ENCODE measurements at places on chromosomes 2 and 18.

- DNase-seq: no peak
Observed at GRCh38 chr18:66136039-66136438, 385.2 kb downstream of the CDH7 start.

DNA sequence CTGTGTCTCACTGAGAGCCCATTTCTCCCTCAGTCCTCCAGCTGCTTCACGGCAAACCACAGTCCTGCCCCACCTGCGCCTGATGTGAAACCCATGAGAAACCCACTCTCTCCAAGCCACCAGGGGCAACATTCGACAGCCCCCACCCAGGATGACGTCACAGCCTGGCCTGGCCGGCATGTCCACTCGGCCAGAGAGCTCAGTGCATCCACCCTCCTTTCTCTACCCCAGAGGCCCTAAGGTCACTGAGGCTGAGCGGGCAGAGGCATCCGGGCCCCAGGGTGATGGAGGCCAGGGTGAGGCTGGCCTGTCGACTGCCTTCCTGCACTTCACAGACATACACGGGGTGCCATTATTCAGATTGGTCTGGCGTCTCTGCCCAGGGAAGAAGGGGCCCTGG, 402.7 kb upstream of the MYT1L start:
- DNase-seq: no peak

GRCh38 chr2:30331869-30332268, 100.5 kb downstream of the LBH start:
- DNase-seq: no peak

GRCh38 chr2:84486441-84487115, 27.5 kb upstream of the SUCLG1 start:
- no peak for DNase-seq

- DNase-seq: no peak
Observed at GRCh38 chr2:152730591-152731333, 12.3 kb downstream of the ARL6IP6 start.

DNA sequence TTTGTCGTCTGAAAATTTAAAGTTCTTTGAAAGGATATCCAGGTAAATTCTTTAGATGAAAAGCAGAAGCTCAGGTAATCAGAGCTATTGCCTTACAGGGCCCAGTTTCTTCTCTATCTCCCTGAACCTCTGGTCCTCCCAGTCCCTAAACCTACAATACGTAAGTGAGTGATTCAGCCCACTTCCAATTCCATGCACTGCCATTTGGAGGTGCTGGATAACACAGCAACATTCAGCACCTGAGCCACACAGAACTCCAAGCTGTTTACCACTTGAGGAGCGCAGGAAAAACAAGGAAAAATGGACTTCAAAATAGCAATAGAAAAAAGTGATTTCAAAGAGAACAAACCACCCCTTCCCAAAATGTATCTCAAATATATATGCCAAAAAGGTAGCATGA, 105.0 kb upstream of the DNAJC10 start:
- DNase-seq: no peak

DNA sequence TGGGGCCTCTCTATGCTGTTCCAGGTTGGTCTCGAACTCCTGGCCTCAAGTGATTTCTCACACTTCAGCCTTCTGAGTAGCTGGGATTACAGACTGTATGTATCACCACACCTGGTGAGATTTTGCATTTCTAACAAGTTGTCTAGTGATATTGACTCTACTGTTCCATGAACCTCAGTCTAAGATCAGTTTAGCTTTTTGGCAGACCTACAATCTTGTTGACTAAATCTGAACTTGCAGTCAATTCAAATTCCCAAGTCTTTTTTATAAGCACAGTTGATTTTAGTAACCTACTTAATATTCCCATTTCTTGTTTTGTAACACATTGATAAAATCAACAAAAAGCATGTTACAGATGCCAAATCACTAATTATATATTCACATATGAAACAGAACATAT, 266.1 kb upstream of the CYP26B1 start:
- no peak for DNase-seq

DNA sequence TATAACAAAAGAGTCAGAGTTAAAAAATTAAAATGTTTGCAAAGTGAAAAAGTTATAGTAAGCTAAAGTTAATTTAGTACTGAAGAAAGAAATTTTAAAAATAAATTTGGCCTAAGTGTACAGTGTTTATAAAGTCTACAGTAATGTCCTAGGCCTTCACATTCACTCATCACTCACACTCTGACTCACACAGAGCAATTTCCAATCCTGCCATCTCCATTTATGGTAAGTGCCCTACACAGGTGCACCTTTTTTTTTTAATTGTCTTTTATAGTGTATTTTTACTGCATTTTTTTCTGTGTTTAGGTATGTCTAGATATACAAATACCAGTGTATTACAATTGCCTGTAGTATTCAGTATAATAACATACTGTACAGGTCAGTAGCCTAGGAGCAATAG, 562.9 kb downstream of the PIK3C3 start:
- DNase-seq: no peak

GRCh38 chr2:17719562-17720371, 33.8 kb downstream of the SMC6 start:
- no peak for DNase-seq

- DNase-seq: no peak
Observed at GRCh38 chr2:43276962-43277391, 50.6 kb upstream of the ZFP36L2 start.
